ENCODE measurements at places on chromosomes 7 and 10.

GRCh38 chr7:121744319-121744718 is 128.6 kb upstream of the PTPRZ1 start:
- no peak for DNase-seq

DNA sequence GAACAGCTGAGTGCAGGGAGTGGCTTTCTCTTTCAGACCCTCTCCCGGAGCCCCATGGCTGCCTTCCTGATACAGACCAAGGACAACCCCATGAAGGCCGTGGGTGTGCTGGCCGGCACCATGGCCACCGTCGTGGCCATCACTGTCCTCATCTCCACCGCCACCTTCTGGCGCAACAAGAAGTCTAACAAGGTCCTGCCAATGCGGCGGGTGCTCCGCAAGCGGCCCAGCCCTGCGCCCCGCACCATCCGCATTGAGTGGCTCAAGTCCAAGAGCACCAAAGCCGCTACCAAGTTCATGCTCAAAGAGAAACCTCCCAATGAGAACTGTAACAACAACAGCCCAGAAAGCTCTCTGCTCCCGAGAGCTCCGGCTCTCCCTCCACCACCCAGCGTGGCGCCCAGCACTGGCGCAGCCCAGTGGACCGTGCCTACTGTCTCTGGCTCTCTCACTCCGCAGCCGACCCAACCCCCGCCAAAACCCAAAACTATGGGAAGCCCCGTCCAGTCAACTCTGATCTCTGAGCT is 11.2 kb downstream of the LRIT2 start:
- DNase-seq: no peak

DNA sequence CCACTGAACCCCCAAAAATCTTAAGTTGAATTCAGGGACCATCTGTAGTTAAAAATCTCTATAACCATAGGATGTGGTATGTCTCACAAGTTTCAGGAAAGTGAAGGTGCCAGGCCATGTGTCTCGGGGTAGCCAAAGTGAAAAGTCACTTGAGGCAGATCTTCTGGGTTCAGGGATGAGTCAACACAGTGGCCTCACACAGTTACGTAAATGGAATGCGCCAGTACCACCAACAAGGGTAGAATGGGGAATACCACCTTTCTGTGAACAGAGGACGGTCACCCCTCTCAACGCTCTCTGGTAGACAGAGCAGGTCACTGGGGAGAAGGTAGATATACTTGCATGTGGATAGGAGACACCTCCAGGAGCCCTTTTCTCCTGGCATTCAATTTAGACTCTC is 71.4 kb downstream of the ELMO1 start:
- DNase-seq: no peak

DNA sequence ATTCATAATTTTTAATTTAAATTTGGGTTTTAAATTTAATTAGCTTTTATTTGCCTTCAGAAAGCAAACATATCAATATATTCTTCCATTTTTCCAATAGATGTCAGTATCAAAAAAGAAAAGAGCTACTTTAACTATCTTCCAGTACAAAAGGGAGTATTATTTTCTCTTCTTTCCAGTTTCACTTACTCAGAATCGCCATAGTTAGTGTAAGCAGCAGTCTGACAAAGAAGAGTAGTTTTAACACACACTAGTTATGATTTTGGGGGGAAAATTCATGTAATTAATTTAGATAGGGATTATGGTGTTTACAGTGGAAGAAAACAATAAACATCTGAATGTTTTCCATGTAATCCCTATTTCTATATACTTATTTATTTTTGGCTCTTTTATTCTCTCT is 272.6 kb upstream of the DGKB start:
- no peak for DNase-seq

GRCh38 chr7:14836571-14837189 is 65.9 kb downstream of the DGKB start:
- peak; percentile 60 for DNase-seq

DNA sequence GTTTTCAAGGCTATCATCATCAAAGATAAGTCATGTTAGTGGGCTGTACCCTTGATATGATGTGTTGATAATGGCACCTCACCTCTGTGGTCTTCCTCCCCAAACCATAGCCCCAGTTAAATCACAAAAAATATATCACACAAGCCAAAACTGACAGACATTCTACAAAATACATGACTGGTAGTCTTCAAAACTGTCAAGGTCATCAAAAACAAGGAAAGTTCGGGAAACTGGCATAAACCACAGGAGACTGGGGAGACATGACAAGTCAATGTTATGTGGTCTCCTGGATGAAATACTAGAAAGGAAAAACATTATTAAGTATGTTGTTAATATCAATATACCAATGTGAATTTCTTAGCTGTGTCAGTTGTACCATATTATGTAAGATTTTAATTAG is 279.5 kb upstream of the FZD1 start:
- no peak for DNase-seq

- no peak for DNase-seq
Measured at GRCh38 chr7:157500171-157500960, 163.6 kb downstream of the DNAJB6 start.

GRCh38 chr7:100829150-100829716 is 1.9 kb upstream of the EPHB4 start:
- no peak for DNase-seq

- no peak for DNase-seq
Measured at GRCh38 chr10:22849077-22849805, 78.6 kb upstream of the ARMC3 start.

DNA sequence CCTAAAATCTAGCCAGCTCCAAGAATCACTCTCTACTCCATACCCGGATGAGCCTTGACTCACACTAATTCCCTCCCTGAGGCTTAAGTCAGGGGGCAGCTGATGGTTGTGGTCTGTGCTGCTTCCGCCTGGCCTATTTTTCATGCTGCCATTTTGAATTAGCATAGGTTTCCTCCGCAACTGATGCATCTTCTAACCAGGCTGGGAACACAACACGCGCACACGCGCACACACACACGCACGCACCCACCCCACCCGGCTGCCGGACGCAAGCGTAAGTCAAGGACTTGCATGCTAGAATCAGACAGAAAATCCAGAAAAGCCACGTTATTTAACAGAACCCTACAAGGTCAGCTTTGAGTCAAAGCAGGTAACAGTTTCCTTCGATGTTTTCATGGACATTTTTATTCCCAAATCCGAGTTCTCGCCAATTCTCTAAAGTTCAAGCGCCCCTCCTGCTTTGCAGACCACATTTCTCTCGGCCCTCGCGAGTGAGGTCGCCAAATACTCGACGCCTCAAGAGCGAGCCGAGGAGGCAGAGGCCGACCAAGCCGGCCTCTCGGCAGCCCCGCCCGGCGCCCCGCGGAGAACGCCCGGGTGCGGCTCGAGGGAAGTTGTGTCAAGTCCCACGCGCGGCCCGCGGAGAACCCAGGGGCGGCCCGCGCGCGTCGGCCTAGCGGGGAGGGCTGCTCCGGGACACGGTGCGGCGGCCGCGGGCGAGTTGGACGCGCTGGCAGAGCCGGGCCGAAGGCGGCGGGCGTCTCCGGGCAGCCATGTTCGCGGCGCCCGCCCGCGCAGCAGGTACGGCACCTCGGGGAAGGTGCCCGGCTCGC is 961 bp downstream of the SCRN1 start:
- DNase-seq: peak; percentile 44

- DNase-seq: no peak
Measured at GRCh38 chr7:94236960-94237359, 157.7 kb upstream of the COL1A2 start.

GRCh38 chr7:45695249-45695995 is 121.3 kb downstream of the ADCY1 start:
- no peak for DNase-seq

DNA sequence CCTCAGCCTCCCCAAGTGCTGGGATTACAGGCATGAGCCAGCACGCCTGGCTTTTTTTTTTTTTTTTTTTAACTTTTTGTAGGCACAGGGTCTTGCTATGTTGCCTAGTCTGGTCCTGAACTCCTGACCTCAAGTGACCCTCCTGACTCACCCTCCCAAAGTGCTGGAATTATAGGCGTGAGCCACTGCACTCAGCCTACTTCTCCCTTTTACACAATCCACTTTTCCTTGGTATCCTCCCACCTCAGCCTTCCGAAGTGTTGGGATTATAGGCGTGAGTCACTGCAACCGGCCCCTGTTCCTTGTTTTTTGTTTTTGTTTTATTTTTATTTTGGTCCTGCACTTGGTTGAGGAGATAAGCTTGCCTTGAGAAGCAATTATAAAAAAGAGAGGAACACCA is 75.9 kb upstream of the KMT2C start:
- DNase-seq: no peak

DNA sequence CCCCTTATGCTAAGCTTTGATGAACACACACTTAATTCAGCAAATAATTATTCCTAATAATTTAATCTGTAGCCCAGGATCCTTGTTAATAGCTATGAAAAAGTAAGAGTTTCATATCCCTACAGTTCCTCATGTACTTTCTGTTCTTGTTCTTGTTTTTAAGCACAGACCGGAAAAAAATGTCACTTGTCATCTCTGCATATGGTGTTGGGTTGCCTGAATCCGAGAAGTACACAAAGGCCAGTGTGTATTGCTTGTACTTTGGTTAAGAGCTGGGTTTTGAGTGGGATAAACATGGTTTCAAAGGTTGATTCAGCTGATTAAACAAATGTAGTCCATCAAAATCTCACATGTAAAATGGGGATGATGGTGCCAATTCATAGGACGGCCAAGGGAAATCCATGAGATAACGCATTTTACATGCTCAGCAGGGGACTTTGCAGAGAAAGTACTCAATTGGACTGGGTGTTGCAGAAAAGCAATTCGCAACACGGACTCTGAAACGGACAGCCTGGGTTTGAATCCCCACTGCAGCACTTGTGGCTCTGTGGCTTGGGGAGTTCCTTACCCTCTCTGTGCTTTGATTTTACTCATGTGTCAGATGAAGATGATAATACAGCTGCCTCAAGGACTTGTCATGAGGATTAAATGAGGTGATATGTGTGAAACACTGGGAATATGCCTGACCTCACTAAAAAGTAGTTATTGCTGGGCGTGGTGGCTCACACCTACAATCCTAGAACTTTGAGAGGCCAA is 71.7 kb downstream of the MAP3K8 start:
- DNase-seq: peak; percentile 48

- no peak for DNase-seq
Measured at GRCh38 chr7:159215076-159215475, 70.4 kb upstream of the VIPR2 start.

GRCh38 chr7:94401428-94401814 is 6.7 kb downstream of the COL1A2 start:
- DNase-seq: no peak

DNA sequence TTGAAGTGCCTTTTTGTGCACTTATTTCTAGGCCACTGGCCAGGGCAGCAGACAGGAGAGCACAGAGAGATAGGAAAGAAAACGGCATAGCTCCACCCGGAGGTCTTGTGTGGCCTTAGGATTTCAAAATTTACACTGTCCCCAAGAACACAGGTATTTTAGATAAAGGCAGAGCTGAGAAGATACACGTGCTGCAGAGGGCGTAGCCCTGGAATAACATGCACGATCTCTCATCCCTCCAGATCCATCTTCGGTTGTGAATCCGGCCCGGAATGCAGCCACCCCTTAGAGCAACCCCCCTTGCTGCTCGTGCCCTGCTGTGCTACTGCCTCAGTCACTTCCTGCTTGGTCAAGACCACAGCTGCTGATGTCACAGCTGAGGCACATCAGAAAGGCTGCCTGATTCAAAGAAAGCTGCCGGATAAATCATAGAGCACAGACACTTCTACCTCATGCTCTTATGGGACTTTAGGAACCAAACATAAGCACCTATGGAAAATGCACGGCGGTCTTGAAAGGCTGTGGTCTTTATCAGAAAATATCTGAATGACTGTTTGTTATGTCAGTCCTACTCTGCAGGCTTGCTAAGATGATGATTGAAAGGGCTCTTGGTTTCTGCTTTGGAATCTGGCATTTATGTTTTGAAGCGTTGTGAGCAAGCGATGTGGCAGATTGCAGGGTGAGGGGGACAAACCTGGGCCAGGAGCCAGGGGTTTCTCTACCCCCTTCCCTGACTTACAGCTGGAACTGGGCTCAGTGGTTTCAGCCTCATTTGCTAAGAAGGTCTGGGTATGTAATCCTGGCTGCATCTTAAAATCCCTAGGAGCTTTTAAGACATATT is 152.0 kb downstream of the SVIL start:
- DNase-seq: no peak

- no peak for DNase-seq
Measured at GRCh38 chr10:113939212-113939860, 84.9 kb downstream of the NHLRC2 start.

DNA sequence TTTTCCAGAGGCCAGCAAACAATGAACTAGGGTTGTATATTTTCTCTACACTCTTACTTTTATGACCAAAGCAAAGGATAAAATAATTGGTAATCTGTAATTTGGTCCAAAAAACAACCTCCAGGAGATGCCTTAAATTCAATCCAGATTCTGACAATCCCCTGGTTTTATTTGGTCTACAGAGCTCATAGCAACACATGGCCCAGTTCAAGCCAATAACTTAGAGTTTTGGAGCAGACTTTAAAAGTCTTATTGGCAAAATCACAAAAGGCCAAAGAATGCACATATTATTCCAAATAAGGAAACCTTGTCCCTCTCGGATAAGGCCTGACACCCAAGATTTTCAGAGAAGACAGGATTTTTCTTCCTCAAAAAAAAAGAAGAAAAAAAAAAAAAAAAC is 51.9 kb downstream of the SORBS1 start:
- no peak for DNase-seq

- DNase-seq: peak; percentile 56
Measured at GRCh38 chr10:70804421-70804808, 11.3 kb upstream of the SGPL1 start.

- DNase-seq: no peak
Measured at GRCh38 chr10:44010873-44011602, 362.4 kb upstream of the ZNF32 start.

DNA sequence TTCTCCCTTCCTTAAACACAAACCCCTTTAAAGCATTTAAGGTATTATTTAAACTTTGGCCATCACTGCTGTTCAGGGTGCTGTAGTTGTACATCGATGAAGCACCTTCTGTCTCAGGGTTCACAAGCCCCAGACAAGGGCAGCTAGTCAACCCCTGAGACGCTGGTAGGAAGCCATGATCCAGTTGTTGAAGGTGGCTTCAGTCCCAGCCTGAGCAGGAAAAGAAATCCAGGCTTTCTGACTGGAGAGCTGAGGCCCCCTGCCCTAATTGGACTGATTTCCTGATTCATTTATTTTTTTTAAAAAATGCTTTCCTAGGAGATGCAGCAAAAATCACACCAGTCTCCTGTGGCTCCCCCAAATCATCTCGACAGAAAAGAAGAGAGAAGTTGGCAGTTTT is 15.8 kb downstream of the CPA1 start:
- DNase-seq: no peak

- peak; percentile 33 for DNase-seq
Measured at GRCh38 chr7:45573661-45574415, at the start of gene ADCY1. ADCY1 (plus strand) TSS chr7:45574368; CDS start chr7:45574544, 176 bp downstream.

- no peak for DNase-seq
Measured at GRCh38 chr7:8236780-8237407, 25.1 kb downstream of the ICA1 start.

DNA sequence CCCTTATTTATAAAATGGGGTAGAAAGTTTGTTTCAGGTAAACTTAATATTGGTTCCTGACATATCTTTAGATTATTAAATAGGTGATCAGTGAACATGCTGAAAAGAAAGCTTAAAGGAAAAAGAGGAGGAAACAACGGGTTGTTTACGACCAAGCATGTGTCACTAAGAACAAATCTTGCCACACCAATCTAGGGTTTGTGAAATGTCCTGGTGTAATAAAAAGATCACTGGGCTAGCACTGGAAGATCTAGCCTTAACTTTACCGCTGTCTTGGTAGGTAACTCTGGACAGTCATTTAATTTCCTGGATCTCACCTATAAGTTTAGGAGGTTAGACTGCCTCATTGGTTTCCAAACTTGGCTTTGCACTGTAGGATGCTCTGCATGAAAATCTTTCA is 19.0 kb downstream of the VPS26A start:
- DNase-seq: no peak

- DNase-seq: peak; percentile 28
Measured at GRCh38 chr10:63703740-63704345, 182.6 kb downstream of the REEP3 start.
